Right lobe of liver (tissue), 6 donors: ENCODE measurements at places on chromosomes 12 and 14. TPM values are rescaled to one million over a fixed set of nuclear protein-coding genes. Genes with fewer than 3 reads are reported as not detected.

The DCP1B gene
- 6.7 TPM for total RNA-seq

The KITLG gene
- 1.1 TPM for total RNA-seq

DNA sequence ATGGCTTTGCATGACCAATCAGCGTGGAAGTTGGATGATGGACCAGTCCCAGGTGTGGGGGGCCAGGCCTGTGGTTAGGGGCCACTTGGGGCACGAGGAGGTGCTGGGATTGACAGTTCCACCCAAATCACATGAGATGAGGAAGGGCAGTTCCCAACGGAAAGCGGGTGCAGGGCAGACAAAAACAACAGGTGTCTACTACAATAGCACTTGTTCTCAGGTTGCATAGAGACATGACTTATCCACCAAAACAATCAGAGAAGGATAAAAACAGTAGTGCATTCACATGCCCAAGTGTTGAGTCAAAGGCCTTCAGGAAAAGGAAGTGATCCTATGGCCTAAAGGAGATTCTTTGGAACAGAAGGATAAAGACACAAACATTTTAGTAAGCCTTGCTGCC is 14.6 kb upstream of the EIF2B2 start:
- no peak overlapping the region for H3K27ac ChIP-seq
- H3K4me1 ChIP-seq, result no peaks in the 10 kb centered on the region
- no peaks in the 10 kb centered on the region for H3K27me3 ChIP-seq
- no peaks in the 10 kb centered on the region for H3K36me3 ChIP-seq

GRCh38 chr14:106681568-106681967 is 1155.2 kb downstream of the TMEM121 start:
- H3K4me3 ChIP-seq, result no peak overlapping the region
- no peak for DNase-seq
- no peaks in the 10 kb centered on the region for H3K36me3 ChIP-seq
- H3K4me1 ChIP-seq, result no peaks in the 10 kb centered on the region
- H3K27ac ChIP-seq, result no peak overlapping the region

The HOXC6 gene
- not detected for total RNA-seq

- H3K36me3 ChIP-seq, result no peaks in the 10 kb centered on the region
- H3K4me3 ChIP-seq, result no peak overlapping the region
- no peaks in the 10 kb centered on the region for H3K27me3 ChIP-seq
Observed at GRCh38 chr12:52925717-52926595, 21.1 kb upstream of the KRT8 start.

- H3K27me3 ChIP-seq, result no peaks in the 10 kb centered on the region
- H3K4me1 ChIP-seq, result no peaks in the 10 kb centered on the region
- no peak overlapping the region for H3K4me3 ChIP-seq
- no peak overlapping the region for H3K27ac ChIP-seq
- no peak for DNase-seq
- H3K36me3 ChIP-seq, result no peaks in the 10 kb centered on the region
Observed at GRCh38 chr12:25590011-25590721, 37.1 kb upstream of the LMNTD1 start.

- H3K4me1 ChIP-seq, result no peaks in the 10 kb centered on the region
- no peaks in the 10 kb centered on the region for H3K27me3 ChIP-seq
- H3K4me3 ChIP-seq, result no peak overlapping the region
- DNase-seq, result peak; percentile 30
- H3K36me3 ChIP-seq, result no peaks in the 10 kb centered on the region
Observed at GRCh38 chr12:18430425-18431048, 169.2 kb downstream of the PIK3C2G start.

DNA sequence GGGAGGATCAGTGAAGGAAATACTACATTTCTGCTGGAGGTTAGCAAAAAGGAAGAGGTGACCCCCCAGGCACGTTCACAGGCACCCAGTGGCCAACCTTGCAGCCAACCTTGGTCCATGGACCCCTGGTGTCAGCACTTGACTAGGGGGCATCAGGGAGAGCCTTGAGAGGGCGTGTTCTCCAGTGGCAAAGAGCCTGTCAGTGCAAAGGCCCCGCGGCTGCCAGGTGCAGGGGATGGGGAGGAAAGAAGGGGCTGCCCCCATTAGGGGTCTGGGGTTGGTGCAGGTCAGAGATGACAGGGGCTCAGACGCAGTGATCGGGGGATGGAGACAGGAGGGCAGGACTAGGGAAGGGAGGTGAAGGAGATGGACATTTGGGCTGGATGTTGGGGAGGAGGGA is 22.7 kb upstream of the ULK1 start:
- no peak overlapping the region for H3K4me3 ChIP-seq
- no peaks in the 10 kb centered on the region for H3K36me3 ChIP-seq
- H3K4me1 ChIP-seq, result no peaks in the 10 kb centered on the region
- H3K27me3 ChIP-seq, result no peaks in the 10 kb centered on the region
- no peak for DNase-seq
- no peak overlapping the region for H3K27ac ChIP-seq

The RND1 gene
- 30.1 TPM for total RNA-seq

GRCh38 chr12:46470975-46471374 is 98.4 kb upstream of the SLC38A2 start:
- no peaks in the 10 kb centered on the region for H3K36me3 ChIP-seq
- no peak for DNase-seq
- no peak overlapping the region for H3K27ac ChIP-seq
- H3K27me3 ChIP-seq, result no peaks in the 10 kb centered on the region
- H3K4me1 ChIP-seq, result no peaks in the 10 kb centered on the region

GRCh38 chr14:26463136-26463535 is 134.7 kb downstream of the NOVA1 start:
- no peak for DNase-seq
- H3K36me3 ChIP-seq, result no peaks in the 10 kb centered on the region
- H3K27me3 ChIP-seq, result no peaks in the 10 kb centered on the region
- H3K4me3 ChIP-seq, result no peak overlapping the region
- no peak overlapping the region for H3K27ac ChIP-seq

The A2ML1 gene
- total RNA-seq, result not detected

GRCh38 chr12:78249578-78249977 is 418.9 kb downstream of the NAV3 start:
- no peak overlapping the region for H3K4me3 ChIP-seq
- H3K4me1 ChIP-seq, result no peaks in the 10 kb centered on the region
- H3K27ac ChIP-seq, result no peak overlapping the region
- no peaks in the 10 kb centered on the region for H3K27me3 ChIP-seq

The PIWIL1 gene
- not detected for total RNA-seq

GRCh38 chr12:28611449-28611848 is 421.2 kb downstream of the CCDC91 start:
- H3K4me3 ChIP-seq, result no peak overlapping the region
- no peaks in the 10 kb centered on the region for H3K27me3 ChIP-seq
- no peaks in the 10 kb centered on the region for H3K4me1 ChIP-seq
- no peak for DNase-seq

DNA sequence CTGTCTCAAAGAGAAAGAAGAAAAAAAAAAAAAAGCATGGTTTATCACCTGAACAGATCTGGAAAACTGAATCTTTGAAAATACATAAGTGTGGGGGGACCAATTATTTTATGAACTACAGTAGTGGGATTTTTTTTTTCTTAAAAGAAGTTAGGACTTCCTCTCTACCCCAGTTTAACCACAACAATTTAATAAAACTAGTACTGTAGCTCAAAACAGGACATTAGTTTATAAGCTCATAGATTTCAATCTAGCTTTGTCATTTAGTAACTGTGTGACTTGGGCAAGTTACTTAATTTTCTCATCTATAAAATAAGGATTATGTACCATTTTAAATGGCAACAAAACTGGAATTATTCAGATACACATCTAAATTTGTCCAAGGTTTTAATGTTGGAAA is 23.5 kb upstream of the ARID4A start:
- no peaks in the 10 kb centered on the region for H3K4me1 ChIP-seq
- no peak for DNase-seq
- no peak overlapping the region for H3K4me3 ChIP-seq
- H3K36me3 ChIP-seq, result peaks cover 5% of the 10 kb centered on the region
- no peak overlapping the region for H3K27ac ChIP-seq

DNA sequence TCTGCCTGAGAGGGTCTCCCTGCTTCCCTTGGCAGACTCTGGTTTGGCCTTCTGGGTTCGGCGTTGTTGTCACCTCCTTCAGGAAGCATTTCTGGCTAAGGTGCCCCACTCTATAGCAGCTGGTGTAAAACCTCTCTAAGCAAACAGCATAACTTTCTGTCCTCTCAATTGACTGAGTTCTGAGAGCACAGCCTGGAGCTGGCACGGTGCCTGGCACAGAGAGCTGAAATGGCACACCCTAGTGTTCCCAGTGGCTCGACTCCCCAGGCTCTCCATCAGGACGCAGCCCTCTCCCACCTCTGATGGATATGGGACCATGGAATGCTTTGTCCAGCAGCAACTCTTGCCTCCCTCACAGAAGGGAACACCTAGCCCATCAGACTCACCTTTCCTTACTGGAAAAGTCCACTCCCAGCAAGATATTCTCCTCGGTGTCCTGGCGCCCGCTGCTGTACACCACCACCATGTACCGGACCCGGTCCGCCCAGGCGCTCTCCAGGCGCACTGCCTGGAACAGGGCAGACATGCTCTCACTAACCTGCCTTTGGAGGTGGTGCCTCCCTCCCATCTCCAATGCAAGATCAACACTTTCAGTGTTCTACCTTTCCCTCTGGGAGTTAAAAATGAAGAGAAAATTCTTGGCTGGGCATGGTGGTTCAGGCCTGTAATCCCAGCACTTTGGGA is 40.6 kb downstream of the SSH1 start:
- H3K27ac ChIP-seq, result no peak overlapping the region
- H3K36me3 ChIP-seq, result no peaks in the 10 kb centered on the region
- DNase-seq, result no peak
- H3K27me3 ChIP-seq, result no peaks in the 10 kb centered on the region

The KRT82 gene
- not detected for total RNA-seq

The NRL gene
- 2.9 TPM for total RNA-seq

The HELB gene
- 1.5 TPM for total RNA-seq

DNA sequence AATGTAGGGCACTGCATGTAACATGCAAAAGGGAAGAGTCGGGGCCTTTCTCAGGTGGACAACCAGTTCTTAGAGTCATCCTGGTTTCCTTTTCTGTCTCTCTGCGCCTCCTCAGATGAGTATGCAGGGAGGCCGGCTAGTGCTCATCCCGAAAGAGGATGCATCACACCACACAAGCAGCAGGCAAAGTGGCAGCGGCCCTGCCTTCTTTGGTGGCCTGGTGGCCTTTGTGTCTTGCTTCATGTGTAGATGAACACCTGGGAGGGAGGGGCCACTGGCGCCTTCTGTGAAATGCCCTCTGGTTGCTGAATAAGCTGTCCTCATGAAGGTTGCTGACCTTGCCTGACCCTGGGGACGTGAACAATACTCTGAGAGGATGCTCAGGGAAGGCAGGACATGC is 18.0 kb downstream of the SLC24A4 start:
- no peak overlapping the region for H3K27ac ChIP-seq
- no peaks in the 10 kb centered on the region for H3K27me3 ChIP-seq
- DNase-seq, result no peak
- H3K36me3 ChIP-seq, result no peaks in the 10 kb centered on the region
- H3K4me3 ChIP-seq, result no peak overlapping the region

DNA sequence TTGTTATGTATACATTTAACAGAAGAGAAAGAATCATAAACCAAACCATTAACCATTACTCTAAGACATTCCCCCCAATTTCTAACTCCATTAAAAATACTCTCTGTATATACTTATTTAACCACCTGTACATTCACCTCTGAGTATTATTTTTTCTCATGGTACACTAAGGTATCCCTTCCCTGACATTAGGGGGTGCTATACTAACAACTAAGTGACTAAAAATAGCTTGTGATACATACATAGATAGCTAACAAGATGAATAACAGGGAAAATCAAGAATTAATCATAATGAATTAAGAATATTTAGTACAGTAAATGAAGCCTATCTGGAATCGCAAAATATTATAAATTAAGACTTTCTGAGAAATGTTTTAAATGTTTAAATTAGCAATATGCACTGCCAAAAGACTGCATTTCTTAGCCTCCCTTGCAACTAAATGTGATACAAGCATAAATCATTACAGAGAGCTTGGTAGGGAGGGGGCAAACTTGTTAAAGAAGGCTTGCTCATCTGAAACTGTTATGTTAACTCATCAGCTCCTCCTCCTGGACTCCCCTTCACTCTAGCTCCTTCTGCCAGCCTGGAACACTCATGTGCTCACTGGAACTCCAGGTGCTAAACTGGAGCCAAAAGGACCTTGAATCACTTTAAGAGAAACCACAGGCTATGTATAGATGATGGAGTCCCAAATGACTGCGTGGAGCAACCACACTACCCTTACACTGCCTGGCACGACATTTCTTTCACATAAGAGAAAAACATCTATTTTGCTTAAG is 14.9 kb downstream of the C2CD5 start:
- H3K27me3 ChIP-seq, result no peaks in the 10 kb centered on the region
- no peak for DNase-seq
- no peak overlapping the region for H3K27ac ChIP-seq
- H3K4me1 ChIP-seq, result no peaks in the 10 kb centered on the region
- no peak overlapping the region for H3K4me3 ChIP-seq
- H3K36me3 ChIP-seq, result no peaks in the 10 kb centered on the region

The RNASE7 gene
- 0.22 TPM for total RNA-seq

DNA sequence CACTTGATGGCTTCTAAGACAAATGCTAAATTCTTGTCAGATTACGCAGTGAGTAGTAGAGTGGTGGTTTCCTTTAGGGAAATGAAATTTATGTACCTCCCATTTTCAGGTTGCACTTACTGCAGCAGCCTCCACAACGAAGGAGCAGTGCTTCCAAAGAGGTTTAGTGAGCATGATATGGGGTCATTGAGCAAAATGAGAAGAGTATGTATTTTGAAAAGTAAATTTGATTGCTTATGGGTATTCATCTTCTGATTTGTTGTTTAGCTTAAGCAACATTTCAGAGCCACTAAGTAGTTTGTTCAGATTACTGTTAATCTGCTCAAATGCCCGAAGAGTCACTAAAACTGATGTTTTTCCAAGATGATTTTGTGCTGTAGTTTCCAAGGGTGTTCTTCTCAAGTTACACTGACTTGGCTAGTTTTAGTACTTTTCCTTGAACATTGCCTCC is 493.6 kb downstream of the PCNX1 start:
- H3K36me3 ChIP-seq, result no peaks in the 10 kb centered on the region
- DNase-seq, result no peak
- no peaks in the 10 kb centered on the region for H3K27me3 ChIP-seq
- H3K4me1 ChIP-seq, result no peaks in the 10 kb centered on the region

DNA sequence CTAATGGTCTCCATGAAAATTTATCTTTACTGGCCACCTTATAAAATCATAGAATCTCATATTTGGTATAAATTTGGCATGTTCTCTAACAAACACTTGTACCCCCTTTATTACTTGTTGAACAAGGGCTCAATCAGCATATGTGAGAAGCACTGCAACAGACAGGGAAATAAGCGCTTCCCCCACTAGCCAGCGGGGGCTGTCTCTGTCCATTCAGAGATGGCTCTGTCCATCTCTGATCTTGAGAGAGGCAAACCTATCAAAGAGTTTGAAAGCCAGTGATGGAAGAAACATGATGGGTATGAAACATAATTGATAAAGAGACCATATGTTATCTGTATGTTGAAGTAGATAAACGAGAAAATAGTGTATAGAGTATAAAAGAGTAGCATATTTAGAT is 326.8 kb downstream of the PDZRN4 start:
- H3K27ac ChIP-seq, result no peak overlapping the region
- no peak overlapping the region for H3K4me3 ChIP-seq
- no peaks in the 10 kb centered on the region for H3K27me3 ChIP-seq
